ENCODE measurements at places on chromosomes 13 and 19. TPM values are rescaled to one million over a fixed set of nuclear protein-coding genes. Genes with fewer than 3 reads are reported as not detected.

The EIF3K gene
- 549 TPM for total RNA-seq

The NXNL1 gene
- 0.97 TPM for total RNA-seq

The GRIN3B gene
- total RNA-seq: not detected

The MBD3L2 gene
- not detected for total RNA-seq
